HepG2 (cell line): ENCODE measurements at places on chromosomes 16 and 17. TPM values are rescaled to one million over a fixed set of nuclear protein-coding genes. Genes with fewer than 3 reads are reported as not detected.
A peak's percentile ranks its signal among the peaks of the same experiment; 100 is the strongest.

Gene GP1BA
- not detected in 2 replicates for total RNA-seq

DNA sequence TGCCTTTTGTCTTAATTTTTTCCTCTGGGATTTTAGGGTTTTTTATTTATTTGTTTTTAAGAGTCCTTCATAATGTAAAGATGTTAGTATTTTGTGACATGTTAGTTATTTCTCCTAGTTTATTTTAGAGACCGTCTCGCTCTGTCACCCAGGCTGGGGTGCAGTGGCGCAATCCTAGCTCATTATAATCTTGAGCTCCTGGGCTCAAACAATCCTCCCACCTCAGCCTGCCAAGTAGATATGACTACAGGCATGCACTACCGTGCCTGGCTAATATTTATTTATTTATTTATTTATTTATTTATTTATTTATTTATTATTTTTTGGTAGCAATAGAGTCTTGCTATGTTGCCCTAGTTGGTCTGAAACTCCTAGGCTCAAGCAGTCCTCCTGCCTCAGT, 37.4 kb upstream of the ARHGAP17 start:
- no peak for DNase-seq

DNA sequence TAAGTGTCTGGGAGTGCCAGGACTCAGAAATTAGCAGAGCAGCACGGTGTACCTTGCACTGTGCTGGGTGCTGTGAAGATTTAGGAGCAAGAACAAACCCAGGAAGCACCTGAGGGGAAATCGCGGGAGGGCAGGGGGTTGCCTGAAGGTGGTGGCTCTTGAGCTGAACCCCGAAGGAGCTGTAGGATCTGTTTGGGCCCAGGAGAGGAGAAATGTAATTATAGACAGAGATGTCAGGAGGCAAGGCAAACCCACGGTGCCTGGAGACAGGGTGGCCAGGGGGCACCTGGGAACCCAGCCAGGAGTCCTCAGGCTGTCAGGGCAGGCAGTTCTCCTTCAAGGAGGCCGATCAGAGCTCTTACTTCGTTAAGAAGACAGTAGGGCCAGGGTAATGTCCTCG, 109.1 kb downstream of the C16orf78 start:
- DNase-seq = no peak

Gene PRDM7
- total RNA-seq = not detected in 2 replicates

DNA sequence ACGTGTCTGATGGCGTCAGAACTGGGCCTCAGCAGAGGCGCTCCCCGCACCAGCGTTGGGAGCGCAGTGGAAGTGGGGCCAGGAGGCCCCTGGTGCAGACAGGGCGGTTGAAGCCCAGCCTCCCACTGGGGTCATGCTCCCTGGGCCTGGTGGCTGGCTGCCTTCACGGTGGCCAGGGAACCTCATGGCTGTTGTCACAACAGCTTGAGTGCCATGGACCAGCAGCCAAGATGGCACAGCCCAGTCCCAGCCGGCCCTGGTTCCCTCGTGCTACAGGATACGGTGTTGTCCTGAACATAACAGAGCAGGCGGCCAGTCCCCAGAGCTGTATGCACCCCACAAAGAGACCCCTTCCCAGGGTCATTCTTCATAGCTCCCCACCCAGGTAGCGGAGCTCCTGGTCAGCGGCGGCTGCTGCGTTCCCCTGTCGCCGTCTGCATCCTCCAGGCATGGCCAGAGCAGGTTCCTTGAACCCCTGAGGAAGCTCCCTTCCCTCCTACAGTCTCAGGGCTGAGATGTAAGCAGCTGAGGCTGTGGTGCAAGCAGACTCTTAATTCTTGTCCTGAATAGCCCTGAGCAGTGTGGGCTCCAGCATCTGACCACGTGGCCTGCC, 29.7 kb downstream of the NME3 start:
- no peak for DNase-seq

GRCh38 chr17:7834542-7834956, 532 bp downstream of the KDM6B start:
- peak; percentile 64 for DNase-seq

Gene ITGB4
- 4.0 and 6.9 TPM in 2 replicates for total RNA-seq

Gene ATXN7L3
- 45.7 and 59.1 TPM in 2 replicates for total RNA-seq

GRCh38 chr17:14776791-14777190, 475.9 kb downstream of the HS3ST3B1 start:
- no peak for DNase-seq

Gene CACNG3
- total RNA-seq = not detected in 2 replicates

Gene FNDC8
- total RNA-seq = not detected in 2 replicates
